PC-3 (cell line): ENCODE measurements at places on chromosomes 6 and 20. TPM values are rescaled to one million over a fixed set of nuclear protein-coding genes. Genes with fewer than 3 reads are reported as not detected.

- peak overlapping the region; percentile 71 for H3K4me3 ChIP-seq
- no peak for DNase-seq
- H3K4me1 ChIP-seq, result peaks cover 8% of the 10 kb centered on the region
- no peaks in the 10 kb centered on the region for H3K36me3 ChIP-seq
- H3K27ac ChIP-seq, result no peak overlapping the region
- no peaks in the 10 kb centered on the region for H3K27me3 ChIP-seq
Observed at GRCh38 chr20:64038224-64038564, 2.2 kb downstream of the C20orf204 start.

DNA sequence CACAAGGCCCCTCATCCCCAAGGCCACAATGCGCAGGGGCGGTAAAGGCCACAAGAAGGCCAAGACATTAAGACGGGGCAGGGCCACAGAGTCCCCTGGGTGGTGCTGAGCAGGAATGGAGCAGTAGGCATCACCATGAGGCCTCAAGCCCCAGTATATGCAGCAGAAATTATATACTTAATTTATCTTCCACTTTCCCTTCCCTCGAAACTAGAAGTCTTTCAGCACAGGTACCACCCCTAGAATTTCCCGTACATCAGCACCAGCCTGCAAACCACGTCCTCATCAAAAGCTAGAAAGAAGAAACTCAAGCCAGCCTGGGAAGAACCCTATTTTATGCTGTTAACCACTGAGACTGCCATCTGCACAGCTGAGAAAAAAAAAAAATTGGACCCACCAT, 89.4 kb downstream of the PLG start:
- peaks cover 51% of the 10 kb centered on the region for H3K4me1 ChIP-seq
- peak overlapping the region; percentile 100 for H3K27ac ChIP-seq
- peak; percentile 17 for DNase-seq
- peak overlapping the region; percentile 45; the same call in 1 of the 2 replicates for H3K4me3 ChIP-seq

- H3K4me3 ChIP-seq, result no peak overlapping the region
- H3K27me3 ChIP-seq, result no peaks in the 10 kb centered on the region
- H3K4me1 ChIP-seq, result no peaks in the 10 kb centered on the region
- no peaks in the 10 kb centered on the region for H3K36me3 ChIP-seq
- no peak overlapping the region for H3K27ac ChIP-seq
- DNase-seq, result no peak
Observed at GRCh38 chr20:53493311-53493857, 100.3 kb downstream of the ZNF217 start.

DNA sequence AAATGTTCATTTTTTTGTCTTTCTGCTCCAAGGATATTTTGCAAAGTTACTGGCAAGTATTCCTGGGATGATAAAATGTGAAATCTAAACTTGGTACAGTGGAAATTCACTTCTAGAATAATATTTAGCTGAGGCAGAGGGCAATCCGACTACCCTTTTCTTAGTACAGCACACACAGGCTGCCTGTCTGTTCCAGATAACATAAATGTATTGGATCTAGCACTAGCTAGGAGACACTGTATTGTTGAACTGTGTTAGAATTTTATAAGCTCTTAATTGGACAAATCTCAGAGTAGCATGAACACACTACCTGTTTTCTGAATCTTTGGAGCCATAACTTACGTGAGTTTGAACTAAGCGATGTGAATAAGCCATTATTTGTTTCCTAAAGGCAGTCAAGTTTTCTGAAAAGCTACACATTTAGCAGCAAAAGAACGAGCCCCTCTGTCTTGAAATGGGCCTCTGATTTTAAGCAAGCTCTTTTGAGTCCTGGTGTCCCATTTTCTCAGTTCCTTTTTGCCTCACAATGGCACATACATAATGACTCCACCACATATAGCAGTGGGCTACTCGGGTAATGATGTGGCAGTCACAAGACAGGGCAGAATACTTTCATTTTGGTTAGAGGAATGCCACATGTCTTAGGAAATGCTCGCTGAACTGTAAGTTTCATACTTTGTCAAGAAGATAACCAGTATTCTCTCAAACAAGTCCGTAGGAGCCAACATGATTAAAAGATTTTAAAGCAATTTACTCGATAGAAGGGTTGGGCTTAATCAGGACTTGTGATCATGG, 116.5 kb upstream of the ESR1 start:
- H3K27ac ChIP-seq, result no peak overlapping the region
- DNase-seq, result no peak
- no peaks in the 10 kb centered on the region for H3K27me3 ChIP-seq
- H3K4me3 ChIP-seq, result peak overlapping the region; percentile 38

DNA sequence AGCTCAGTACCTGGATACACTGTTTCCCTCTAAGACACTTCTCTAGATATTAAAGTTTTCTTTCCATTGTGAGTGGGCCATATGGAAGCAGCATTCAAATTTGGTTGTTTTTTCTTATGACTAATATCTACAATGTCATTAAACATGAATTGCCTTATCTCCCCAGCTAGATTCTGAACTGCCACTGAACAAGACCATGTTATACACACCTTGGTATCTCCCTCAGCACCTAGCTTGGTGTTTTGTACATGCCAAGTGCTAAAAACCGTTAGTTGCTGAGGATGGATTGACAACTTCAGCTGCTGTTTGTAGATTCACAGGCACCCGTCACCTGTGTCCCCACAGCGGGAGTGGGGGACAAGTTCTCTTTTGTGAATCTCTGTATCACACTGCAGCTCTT, 131.1 kb downstream of the KIF13A start:
- peaks cover 20% of the 10 kb centered on the region for H3K4me1 ChIP-seq
- H3K27me3 ChIP-seq, result no peaks in the 10 kb centered on the region
- no peak overlapping the region for H3K27ac ChIP-seq
- no peak overlapping the region for H3K4me3 ChIP-seq

DNA sequence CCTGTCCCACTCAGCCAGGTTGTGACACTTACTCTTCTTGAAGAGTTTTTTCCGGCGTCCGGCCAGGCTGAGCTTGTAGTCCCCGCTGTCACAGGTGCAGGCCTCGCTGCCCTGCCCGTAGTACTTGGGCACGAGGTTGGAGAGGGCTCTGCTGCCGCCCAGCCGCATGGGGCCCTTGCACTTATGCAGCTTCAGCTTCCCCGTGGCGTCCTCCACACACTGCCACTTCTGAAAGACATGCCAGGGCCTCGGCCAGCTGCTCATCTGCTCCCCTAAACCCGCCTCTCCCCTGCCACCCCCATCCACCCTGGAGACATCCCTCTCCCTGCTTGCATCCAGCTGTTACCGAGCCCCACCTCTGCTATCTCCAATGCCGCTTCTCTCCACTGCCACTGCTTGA, 113.1 kb downstream of the SULF2 start:
- no peak for DNase-seq
- no peaks in the 10 kb centered on the region for H3K27me3 ChIP-seq
- H3K27ac ChIP-seq, result no peak overlapping the region
- H3K4me1 ChIP-seq, result no peaks in the 10 kb centered on the region
- no peak overlapping the region for H3K4me3 ChIP-seq

The SPTLC3 gene
- total RNA-seq, result 6.3 and 16.3 TPM in 2 replicates

DNA sequence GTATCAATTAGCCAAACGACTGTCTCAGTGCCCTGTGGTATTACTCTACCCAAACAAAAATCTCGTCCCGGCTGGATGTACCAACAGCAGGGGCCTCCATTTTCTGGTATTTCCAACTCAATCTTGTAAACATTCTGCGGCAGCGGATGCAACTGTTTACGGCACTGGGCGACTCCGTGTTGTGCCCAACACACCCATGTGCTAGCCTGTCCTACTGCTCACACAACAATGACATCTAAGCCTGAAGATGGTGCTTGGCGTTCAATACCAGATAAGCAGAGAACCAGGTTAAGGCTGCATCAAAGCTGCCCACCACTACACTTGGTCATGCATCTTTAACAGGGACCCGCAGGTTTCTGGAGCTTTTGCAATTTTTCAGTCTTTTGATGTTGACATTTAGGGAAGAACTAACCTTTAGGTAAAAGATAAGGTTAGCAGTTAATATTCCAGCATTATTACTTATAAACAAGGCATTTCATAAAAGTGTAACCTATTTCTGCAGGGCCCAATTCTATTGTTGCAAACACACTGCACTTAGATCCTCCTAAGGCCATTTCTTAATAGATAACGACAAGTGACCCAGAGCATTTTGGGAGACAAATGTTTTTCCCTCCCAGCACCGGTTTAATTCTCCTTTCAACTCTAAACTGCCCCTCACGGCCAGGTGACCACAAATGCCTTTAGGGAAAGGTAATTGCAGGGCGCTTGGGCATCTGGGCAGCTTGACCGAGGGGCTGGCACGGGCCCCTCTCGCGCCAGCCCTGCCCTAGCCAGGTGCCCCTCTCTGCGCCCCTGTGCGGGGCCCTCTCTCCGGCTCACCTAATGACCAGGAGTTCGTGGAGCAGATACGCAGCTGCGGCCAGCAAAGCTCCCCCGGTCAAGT, 945 bp downstream of the FAXC start:
- no peak overlapping the region for H3K27ac ChIP-seq
- H3K4me1 ChIP-seq, result peaks cover 25% of the 10 kb centered on the region
- H3K36me3 ChIP-seq, result no peaks in the 10 kb centered on the region

DNA sequence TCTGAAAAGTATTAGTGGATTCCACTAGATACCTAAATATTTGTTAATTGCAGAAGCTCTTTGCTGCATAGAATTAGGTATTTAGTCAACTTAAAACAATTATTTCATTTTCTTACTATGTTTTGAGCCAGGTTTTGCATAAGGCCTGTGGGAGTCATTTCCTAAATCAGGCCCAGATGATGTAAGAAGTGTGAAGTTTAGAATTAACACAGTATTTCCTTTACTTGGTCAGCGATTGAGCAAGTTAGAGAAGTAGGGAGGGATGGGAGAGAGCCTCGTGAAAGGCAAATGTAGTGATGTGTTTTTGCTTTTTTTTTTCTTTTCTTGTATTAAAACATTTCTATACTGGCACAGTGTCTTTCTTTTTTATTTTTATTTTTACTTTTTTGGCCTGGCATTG, 711.1 kb downstream of the HDGFL1 start:
- H3K36me3 ChIP-seq, result no peaks in the 10 kb centered on the region
- H3K4me1 ChIP-seq, result no peaks in the 10 kb centered on the region
- DNase-seq, result no peak

The CRISP3 gene
- total RNA-seq, result not detected in 2 replicates

DNA sequence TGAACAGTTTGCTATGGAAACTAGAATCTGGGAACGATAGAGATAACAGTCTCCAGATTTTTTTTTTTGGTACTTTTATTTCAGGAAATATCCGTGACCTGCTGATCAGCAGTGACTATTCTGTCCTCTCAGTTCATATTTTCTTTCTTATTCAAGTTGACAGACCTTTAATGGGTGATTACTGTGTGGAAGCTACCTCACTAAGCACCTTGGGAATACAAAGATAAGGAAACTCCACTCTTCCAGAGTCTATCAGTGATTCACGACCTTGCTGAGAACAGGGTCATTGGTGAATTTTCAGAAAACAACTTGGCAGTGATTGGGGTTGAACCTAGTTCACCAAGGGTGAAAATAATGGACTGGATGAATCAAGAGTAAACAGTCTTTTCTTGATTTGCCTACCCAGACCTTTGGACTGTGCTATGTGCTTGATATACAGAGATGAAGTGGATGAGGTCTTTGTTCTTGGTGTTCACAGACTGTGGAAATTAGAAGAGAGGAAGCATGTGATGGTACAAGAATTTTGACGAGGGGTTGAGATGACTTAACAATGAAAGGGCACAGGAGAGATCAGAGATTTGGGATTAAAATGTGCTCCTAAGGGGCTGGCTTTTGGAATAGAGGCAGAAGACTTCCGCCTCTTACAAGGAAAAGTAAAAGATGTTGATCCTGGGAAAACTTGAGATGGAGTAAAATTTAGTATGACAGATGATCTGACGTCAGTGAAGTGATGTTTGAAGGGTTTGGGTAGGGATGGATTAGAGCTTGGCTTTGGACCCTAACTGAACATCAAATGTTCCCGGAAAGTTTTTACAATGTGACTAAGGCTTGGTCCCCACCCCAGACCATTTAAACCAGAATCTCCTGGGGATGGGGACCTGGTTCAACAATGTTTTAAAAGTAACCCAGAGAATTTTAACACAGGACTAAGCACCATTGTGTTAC, 1.2 kb downstream of the KAT14 start:
- 0 out of 2 replicates have a peak, but pooled peaks cover 11% of the 10 kb centered on the region for H3K36me3 ChIP-seq
- no peaks in the 10 kb centered on the region for H3K27me3 ChIP-seq
- H3K4me3 ChIP-seq, result peak overlapping the region; percentile 92

- no peaks in the 10 kb centered on the region for H3K27me3 ChIP-seq
- no peak overlapping the region for H3K4me3 ChIP-seq
- DNase-seq, result no peak
- no peak overlapping the region for H3K27ac ChIP-seq
- no peaks in the 10 kb centered on the region for H3K36me3 ChIP-seq
Observed at GRCh38 chr6:132251711-132252110, 149.6 kb downstream of the MOXD1 start.

The TRAM2 gene
- 17.7 and 19.6 TPM in 2 replicates for total RNA-seq

- H3K4me1 ChIP-seq, result no peaks in the 10 kb centered on the region; the same call in 1 of the 2 replicates
- no peak overlapping the region for H3K27ac ChIP-seq
- no peak overlapping the region for H3K4me3 ChIP-seq
- no peak for DNase-seq
Observed at GRCh38 chr6:82607998-82608725, 244.5 kb downstream of the TPBG start.

The DOK5 gene
- total RNA-seq, result not detected in 2 replicates
